ENCODE measurements at places on chromosomes 6 and 20. TPM values are rescaled to one million over a fixed set of nuclear protein-coding genes. Genes with fewer than 3 reads are reported as not detected.

The HLA-DQB1 gene
- not detected for total RNA-seq

- no peak for DNase-seq
Observed at GRCh38 chr6:19979059-19979458, 141.9 kb downstream of the ID4 start.

The HLA-G gene
- total RNA-seq = 13.2 TPM

The SLC17A3 gene
- not detected for total RNA-seq

- DNase-seq = no peak
Observed at GRCh38 chr6:126041516-126041915, 55.2 kb downstream of the TRMT11 start.

DNA sequence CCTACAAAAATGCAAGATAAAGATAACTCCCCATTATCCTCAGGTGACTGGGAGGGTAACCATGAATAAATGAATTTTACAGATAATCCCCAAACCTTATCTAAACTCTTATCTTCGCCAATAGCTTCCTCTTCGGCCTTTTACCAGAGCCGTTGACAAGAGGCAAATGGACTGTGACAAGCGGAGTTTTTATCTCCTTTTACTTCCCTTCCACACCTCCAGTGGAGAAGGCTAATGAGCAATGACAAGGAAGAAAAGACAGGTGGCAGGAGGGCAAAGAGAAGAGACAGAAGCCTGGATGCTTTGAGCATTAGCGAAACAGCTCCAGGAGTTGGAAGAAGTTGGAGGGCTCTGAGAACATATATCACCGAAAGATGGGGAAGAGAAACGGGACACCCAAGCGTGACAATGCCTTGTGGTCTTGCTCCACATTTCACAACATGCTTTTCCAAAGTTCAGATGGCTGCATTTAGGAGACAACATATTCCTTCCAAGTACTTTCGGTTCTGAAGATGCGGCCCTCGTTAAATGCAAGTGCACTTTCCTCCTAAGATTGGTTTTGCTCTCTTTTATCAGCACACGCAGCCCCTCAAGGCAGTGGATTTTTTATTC lies 69.2 kb downstream of the PRDM1 start:
- no peak for DNase-seq

DNA sequence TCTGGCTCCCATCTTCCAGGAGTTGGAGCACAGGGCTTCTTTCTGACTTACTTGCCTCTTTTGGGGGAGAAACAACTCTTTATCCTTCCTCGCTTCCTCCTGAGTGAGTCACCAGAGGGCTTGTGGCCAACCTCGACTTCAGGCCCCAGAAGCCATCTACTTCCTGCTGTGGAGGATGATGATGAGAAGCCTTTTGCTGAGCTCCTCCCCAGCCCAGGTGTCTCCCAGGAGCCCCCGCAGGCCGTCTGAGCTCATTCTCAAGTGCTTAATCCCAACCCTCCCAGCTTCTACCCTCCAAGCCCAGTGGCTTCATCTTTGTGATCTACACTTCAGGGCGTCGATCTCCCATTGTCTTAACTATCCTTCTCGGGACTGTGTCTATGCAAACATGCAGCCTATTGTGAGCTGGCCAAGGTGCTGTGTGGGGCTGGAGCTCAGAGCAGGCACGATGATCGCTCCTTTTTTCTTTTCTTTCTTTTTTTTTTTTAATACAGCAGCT lies 27.9 kb downstream of the SDCBP2 start:
- DNase-seq = peak; percentile 66

GRCh38 chr6:111737065-111737521 lies 131.4 kb upstream of the TRAF3IP2 start:
- peak; percentile 53 for DNase-seq

The PRDM13 gene
- total RNA-seq = not detected

DNA sequence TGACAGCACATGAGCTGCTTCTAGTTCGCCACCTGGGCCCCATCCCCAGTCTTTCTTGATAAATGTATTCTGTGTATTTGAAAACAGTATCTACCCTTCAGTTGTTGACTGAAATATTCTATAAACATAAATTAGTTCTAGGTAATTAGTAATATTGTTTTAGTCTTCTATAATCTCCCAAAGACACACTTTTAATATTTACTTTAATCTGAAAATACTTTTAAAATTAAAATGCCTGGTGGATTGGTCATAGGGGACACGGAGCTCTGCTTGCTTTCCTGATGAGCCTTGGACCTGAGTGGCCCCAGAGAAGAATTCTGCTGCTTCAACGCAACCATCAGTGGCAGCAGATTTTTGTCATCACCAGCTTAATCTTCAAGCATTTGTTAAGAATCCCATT lies 234.5 kb downstream of the THBS2 start:
- no peak for DNase-seq

DNA sequence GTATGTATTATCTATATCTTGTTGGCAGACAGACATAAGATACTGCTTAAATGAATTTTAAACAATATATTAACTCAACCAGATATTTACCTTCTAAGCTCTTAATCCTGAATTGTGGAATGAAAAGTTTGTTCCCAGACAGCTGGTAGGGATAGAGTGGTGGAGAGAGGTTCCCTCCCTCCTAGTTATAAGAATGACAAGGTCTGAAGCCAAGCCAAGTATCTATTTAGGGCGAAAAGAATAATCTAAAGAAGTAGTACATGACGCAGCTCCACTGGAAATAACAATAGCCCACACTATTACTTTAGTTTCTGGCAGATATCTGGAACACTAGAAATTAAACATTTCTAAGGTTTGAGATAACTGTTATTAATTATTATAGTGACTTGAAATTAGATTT lies 104.3 kb downstream of the AHI1 start:
- no peak for DNase-seq

DNA sequence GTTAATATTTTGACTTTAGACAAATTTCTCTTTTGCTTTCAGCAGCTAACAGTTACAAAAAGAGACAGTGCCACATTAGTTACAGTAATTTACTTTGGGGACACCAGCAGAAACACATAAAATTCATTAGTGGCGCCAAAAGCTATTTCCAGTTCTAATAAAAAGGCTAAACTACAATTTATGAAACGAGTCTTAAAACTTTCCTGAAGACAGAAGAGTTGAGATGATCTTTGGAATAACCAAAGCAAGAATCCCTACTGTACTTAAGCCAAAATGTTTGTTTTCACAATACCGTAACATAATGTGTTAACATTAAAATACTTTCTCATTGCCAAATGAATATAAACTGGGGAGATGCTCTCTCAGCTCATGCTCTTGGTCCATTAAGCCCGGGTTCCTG lies 350.2 kb upstream of the AGPAT4 start:
- no peak for DNase-seq

GRCh38 chr6:35688605-35689322 lies at the start of gene FKBP5:
Gene FKBP5, minus strand, starts transcription at chr6:35688915. Its CDS starts 46,091 bp downstream, at chr6:35642824.
- peak; percentile 64 for DNase-seq

- DNase-seq = no peak
Observed at GRCh38 chr20:50358166-50358565, 152.0 kb upstream of the PTPN1 start.

DNA sequence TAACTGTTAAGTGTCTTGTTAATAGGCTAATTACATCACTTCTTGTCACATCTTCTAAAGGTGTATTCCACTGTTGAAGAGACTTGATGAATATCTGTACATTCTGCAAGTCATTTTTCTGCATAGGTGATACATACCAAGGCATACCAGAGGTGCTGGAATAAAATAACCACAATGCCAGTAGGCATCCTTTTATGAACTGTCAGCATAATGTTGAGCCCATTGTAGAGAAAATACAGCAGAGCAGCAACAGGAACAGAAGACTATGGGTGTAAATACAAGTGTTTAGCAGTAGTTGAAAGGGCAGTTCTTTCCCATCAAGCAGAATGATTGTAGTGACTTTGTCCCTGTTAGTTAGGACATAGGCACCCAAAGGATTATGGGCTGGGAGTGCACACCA lies 44.4 kb upstream of the ZNF337 start:
- DNase-seq = no peak

DNA sequence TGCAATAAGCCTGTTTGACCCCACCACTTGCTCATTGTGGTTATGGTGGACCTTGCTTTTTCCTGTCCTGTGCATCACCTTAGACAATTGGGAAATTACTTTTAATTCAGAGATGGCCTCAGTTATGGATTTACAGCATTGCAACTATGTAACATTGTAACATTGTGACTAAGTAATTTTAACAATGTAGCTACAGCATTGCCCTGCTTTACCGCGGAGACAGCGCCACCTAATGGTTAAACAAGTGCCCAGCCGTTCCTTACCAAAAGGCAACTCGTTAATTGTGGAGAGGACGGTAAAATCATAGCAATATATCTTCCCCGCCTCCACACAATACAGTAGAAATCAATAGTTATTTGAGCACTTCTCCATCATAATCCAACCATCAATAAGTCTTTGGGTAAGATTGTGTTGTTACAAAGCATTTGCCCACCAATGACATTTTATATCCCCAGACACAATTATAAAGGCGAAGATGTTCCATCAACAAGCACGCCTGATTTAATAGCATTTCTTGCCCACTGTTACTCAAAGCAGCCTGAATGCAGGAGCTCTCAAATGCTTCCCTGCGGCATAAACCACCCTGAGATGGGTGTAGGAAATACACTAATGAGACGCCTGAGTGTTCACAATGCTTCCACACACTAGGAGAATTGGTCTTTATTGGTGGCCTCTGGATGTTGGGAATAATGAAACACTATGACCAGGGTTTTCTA lies 93.7 kb downstream of the PROKR2 start:
- DNase-seq = peak; percentile 60
